ENCODE measurements at places on chromosomes 12 and 14.

GRCh38 chr14:64088647-64088964 is 205.6 kb downstream of the ESR2 start:
- no peak for DNase-seq

GRCh38 chr14:40981247-40981646 is 625.4 kb upstream of the LRFN5 start:
- no peak for DNase-seq

DNA sequence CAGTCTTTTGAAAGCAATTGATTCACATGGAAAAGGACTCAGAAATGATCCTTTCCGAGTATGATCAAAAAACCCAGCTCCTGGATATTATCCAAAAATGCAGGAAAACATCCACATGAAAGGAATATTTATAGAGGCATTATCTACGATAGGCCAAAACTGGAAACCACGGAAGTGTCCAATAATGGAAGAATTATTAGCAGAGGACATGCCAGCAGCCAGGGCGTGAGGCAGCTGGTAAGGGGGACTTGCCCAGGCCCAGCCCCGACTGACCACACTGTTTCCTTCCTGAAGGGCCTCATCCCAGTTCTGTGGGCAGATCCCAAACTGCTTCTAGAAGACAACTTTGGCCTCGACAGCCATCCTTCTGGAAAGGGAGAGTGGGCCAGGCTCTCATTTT is 20.5 kb downstream of the ACTN1 start:
- peak; percentile 54 for DNase-seq

DNA sequence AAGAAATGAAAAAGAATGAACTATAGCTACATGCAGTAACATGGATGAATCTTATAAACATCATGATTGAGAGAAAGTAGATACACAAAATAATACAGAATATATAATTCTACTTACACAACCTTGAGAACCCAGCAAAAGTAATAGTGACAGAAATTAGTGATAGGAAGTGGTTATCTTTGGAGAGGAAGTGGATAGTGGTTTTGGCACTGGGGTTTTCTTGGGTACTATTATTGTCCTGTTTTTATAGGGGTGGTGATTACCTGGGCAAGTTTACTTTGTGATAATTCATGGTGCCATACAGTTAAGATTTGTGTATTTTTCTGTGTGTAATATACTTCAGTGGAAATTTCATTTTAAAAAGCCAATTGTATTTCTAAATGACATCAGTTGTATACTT is 352.7 kb downstream of the AEBP2 start:
- no peak for DNase-seq

DNA sequence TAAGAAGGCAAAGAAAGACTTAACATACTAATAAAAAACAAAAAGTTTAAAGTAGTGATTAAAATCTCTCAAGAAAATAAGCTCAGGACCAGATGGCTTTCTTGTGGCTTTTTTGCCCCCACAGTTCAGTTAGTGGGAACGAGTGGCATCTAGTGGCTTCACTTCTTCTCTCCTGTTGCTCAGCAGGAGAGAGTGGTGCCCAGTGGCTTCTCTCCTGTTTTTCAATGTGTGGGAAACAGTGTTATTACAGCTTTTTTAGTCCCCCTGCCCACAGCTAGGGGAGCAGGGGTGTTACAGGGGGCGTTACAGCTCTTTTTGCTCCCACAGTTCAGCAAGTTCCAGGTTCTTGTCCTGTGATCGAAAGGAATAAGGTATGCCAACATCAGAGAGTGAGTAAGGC is 135.2 kb downstream of the RERGL start:
- no peak for DNase-seq

DNA sequence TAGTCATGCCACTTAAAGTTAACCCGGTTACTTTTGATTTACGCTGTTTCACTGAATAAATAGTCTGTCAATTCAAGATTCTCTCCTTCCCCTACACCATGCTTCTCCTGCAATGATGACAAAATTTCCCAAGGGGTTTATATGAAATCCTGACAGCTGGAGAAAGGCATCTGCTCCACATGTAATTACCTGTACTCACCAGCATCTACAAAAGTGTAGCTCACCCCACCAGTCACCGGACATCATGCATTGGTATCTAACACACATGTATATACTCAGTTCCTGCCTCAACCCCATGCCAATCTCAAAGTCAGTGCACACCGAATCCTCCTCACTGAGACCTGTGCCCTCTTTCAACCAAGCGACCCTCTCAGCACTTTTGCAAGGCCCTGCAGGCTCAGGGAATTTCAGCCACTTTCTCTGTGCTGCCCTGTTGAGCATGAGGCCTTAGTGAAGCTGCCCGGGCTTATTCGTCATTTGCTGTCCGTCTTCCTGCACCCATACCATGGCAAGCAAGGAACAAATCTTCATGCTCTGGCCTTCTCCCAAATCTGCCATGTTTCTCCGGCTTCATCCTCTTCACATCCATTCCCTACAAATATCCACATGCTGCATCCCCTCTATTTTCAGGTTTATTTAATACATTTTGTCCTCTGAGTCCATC is 131.6 kb downstream of the SEC23A start:
- DNase-seq, result no peak

- DNase-seq, result no peak
Observed at GRCh38 chr12:61504396-61505080, 755.7 kb upstream of the USP15 start.
